ENCODE measurements at places on chromosomes 6 and 20.

DNA sequence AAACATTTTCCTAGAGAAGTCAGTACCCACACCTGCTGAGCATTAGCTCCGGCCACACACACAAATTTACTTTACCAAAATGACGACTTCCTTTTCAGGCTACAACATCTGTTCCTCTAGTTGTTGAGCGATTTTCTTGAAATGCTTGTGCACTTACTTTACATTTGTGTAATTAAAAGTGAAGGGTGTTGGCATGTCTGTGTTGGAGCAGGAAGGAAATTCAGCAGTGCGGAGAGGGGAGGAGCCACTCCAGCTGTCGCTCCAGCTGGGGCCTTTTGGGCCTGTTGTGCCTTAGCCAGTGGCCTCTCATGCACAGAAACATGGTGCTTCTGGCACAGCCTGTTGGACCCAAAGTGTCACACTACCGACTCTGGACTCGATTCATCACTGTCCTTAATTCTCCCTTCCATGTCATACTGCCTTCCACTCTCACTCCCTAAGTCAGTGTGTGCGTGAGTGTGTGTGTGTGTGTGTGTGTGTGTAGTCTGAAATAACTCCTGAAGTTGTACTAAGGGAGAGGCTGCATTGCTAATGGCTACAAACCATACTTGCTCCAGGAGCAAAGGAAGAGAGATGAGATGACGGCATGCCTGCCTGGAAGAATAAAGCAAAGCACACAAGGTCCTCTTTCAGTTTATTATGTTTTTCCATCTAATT lies 191.8 kb upstream of the ARG1 start:
- no peak for DNase-seq

DNA sequence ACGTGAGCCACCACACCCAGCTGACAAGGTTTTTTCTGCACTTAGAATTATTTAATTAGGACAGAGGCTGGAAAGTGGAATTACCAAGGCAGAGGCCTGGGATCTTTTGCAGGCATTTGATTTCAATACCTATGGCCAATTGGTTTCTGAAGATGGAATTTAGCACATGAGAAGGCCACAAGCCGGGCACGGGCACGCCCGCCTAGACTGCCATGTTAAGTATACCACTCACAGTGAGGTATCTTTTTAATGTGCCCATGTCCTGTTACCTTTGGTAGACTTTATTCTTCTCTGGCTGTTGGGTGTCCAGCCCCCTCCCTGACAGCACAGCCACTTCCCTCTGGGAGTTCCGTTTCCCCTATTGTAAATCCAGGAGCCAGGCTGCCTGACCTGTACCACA lies 18.0 kb upstream of the TAF8 start:
- no peak for DNase-seq

DNA sequence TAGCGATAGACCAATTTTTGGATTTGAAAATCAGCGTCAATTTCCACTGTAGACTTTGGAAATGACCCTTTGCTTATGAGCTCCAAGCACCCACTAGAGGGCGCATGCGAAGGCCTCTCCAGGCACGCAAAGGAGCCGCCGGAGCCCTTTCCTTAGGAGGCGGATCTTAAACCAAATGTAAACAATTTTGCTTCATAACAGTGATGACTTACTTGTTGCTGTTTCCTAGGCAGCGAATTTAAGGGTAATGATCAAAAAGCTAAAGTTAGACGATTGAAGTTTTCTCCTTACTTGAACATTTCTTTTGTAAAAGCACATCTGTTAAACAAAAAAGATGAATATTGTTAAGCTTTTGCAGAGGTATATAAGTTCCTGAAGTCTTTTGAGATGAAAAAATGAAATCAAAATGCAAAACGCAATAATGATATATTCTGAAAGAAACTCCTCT lies 29.2 kb upstream of the EXOC2 start:
- peak; percentile 93 for DNase-seq

GRCh38 chr6:132731086-132731485 lies 17.2 kb upstream of the VNN1 start:
- peak; percentile 63 for DNase-seq

DNA sequence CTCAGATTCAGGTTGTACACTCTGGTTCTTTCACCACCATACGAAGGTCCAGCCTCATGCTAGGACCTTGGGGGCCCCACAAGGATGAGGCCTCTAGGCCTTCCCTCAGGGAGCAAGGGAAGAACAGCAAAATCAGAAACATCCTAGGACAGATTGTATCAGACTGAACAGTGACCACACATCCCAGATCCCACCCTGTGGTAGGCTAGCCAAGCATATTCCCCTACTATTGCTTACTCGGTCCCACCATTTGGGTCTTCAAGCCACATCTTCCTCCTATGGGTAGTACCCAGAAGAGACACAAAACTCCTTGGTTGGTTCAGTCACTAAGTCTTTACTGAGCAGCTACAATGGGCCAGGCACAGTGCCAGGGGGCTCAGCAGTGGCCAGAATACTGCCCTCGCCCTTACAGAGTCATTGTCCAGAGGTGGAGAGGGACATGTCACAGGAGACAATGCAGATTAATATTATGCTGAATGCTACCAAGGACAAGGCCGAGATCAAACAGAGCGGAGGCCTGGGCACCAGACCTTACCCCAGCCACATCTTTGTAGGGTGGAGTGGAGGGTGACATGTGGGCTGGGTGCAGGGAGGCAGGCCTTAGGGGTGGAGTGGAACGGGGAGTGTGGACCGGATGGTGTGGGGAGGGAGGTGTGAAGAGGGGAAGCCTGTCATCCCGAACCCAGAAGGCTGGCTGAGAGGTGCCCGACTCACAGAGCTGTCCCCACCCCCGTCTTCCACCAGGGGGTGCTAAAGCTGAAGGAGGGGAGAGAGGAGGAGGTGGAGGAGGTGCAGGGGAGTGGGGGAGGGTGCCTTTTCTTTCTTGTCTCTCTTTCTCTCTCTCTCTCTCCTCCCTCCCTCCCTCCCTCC lies 6.8 kb upstream of the MAPK13 start:
- DNase-seq: peak; percentile 84

GRCh38 chr6:47252633-47253032 lies 57.1 kb downstream of the TNFRSF21 start:
- no peak for DNase-seq

DNA sequence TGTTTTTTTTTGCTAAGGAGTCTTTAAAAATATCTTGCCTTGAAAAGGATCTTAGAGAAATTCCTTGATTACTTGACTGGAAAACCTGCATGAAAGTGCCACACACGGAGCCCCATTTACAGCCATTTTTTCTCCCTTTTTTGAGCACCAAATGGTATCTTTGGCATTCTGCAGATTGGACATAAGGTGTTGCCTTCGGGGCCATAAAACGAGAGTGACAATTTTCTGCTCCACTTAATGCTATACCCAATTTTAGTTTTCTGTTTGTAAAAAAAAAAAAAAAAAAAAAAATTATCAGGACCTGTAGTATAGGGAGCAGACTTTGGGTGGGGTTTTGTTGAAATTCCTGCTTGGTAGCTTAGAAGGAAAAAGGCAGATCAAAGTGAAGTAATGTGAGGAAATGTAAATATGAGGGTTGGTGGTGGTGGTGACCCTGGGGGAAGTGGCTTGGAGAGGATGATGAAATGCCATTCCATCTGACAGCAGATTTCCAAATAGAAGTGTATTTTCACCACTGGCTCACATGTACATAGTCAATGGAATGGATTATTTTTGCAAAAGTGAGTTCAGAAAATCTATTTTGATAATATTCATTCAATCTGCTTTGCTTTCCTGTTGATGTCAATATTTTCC lies 212.1 kb upstream of the SOX4 start:
- no peak for DNase-seq

GRCh38 chr6:133895573-133896343 lies 6.8 kb downstream of the TCF21 start:
- peak; percentile 19 for DNase-seq

DNA sequence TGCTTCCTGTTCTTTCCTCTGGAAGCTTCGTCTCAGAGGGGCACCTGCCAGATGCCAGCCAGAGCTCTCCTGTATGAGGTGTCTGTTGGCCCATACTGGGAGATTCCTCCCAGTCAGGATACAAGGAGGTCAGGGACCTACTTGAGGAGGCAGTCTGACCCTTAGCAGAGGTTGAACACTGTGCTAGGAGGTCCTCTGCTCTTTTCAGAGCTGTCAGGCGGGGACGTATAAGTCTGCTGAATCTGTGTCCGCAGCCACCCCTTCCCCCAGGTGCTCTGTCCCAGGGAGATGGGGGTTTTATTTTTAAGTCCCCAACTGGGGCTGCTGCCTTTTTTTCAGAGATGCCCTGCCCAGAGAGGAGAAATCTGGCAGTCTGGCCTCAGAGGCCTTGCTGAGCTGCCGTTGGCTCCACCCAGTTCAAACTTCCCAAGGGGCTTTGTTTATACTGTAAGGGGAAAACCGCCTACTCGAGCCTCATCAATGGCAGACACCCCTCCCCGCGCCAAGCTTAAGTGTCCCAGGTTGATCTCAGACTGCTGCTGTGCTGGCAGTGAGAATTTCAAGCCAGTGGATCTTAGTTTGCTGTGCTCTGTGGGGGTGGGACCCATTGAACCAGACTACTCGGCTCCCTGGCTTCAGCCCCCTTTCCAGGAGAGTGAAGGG lies 326.7 kb downstream of the BCKDHB start:
- DNase-seq: no peak

DNA sequence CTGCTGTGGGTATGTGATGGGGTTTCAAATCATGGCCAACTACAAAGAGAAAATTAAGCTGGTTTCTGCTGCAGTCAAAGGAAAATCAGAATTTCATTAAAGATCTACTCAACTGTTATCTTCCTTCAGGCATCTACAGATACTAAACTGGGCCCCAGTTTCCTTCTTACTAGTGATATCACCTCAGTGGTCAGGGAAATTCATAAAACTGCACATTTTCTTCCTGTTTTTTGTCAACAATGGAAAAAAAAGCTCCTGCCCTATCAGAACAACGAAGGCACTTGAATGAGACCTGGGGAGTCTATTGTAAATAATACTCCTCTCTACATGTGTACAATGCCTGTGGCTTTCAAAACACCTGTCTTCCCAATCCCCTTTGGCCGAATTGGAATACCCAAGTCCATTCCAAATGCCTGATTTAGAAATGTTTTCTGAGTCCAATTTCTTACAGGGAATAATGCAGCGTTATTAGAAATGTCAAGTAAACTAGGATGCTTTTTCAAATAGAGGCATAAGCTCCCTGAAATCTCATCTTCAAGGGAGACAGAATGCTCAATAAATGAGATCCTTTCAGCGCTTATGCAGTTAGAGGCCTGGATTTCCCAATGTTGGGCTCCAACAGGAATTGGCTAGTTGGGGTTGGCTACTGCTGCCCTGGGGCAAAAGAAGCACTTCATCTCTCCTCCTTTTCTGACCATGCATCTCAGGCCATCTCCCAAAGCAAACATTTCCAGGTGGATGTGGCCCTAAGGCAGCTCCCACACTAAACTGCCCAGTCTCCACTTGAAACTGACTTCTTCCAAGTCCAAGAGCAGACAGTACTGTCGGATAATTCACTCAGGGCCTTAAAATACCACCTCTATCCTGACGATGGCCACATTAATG lies 143.3 kb downstream of the NFATC2 start:
- DNase-seq: no peak

GRCh38 chr6:44446626-44447300 lies 59.3 kb downstream of the CDC5L start:
- DNase-seq: peak; percentile 90

DNA sequence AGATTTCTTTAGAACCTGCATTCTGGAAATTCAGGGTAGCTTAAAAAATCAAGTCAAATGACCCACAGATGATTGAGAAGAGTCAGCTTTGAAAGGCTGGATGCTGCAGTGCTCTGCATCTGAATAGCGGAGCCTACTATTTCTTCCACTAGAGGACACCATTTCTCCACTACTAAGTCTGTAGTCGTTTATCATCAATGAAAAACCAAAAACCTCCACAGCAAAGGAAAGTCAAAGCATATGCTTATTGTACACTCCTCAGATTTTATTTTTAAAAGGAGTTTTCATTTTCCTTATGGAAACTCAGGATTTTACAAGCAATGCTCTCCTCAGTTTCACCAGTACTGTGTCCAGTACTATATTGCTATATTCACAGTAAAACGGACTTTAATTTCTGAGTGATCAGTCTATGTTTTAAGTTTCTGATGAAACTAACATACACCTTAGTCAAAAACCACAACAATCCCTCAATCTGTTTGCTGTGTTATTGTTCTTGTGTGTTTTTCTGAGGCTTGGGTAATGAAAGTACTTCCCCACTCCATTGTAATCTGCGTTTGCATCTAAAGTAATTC lies 50.5 kb upstream of the ENPP5 start:
- peak; percentile 48 for DNase-seq

- DNase-seq: no peak
Observed at GRCh38 chr6:159090530-159091480, 46.0 kb upstream of the TAGAP start.

- no peak for DNase-seq
Observed at GRCh38 chr6:113651920-113652319, 205.2 kb upstream of the MARCKS start.

Data from ELR (cell line).